ENCODE measurements at places on chromosomes 4 and X.

GRCh38 chr4:152307669-152308068, 228.2 kb downstream of the FBXW7 start:
- DNase-seq: no peak

DNA sequence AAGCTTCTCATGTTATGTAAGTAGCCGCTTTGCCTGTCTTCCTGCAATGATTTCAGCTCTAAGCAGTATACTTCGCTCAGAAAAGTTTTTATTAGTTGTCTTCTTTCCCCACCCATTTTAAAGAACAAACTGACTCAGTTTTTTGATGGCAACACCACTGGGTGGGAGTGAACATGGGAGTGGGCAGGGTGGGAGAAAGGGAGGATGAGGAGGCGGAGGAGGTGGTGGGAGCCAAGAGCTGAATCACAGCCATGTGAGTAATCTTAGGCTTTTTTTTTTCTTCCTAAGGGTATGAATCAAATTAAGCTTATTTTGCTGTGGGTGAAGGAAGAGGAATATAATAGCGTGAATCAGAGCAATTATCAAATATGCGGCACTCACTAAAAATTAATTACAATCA, 574.3 kb upstream of the DIPK2B start:
- DNase-seq: no peak

- no peak for DNase-seq
Measured at GRCh38 chr4:122914292-122914904, 8.0 kb downstream of the NUDT6 start.

GRCh38 chr4:87209696-87210095, 10.7 kb downstream of the KLHL8 start:
- DNase-seq: no peak

GRCh38 chrX:153336121-153336894, 2.4 kb downstream of the ZNF275 start:
- no peak for DNase-seq

GRCh38 chrX:75071334-75071733, 84.7 kb downstream of the ABCB7 start:
- no peak for DNase-seq

Data from left forelimb (tissue), 1 donor.